ENCODE measurements at places on chromosomes 2 and 18.

DNA sequence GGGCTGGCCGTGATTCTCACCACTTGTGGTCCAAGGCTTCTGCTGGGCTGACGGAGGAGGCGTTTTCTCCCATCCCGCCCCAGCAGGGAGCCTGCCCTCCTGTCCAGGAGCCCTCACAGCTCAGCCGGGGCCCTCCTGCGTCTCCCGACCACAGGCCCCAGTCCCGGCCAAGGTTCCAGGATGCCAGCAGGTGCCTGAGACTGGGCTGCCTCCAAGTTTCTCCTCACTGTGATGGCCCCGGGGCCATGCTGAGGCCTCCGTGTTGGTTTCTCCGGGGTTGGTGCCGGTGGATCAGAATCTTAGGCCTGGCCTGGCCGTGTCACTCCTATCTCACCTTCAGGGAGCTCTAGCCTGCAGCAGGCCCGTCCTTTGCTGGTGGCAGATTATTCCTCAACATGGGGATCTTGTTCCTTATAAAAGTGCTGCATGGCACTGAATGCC, 5.9 kb downstream of the KCNG2 start:
- no peak for DNase-seq

DNA sequence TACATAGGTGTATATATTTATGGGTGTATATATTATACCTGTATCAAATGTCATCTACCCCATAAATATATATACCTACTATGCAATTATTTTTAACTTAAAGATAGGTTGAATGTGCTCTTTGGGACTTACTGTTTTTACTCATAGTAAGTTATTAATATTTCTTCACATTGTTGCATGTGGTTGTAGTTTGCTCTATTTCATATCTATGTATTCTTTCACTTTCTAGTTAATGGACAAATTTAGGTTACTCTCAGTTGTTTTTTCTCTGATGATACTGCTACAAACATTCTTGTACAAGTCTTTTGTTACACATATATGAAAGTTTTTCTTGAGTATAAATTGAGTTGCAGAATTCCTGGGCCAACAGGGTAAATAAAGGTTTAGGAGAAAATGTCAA, 601.8 kb upstream of the ID2 start:
- DNase-seq: no peak

DNA sequence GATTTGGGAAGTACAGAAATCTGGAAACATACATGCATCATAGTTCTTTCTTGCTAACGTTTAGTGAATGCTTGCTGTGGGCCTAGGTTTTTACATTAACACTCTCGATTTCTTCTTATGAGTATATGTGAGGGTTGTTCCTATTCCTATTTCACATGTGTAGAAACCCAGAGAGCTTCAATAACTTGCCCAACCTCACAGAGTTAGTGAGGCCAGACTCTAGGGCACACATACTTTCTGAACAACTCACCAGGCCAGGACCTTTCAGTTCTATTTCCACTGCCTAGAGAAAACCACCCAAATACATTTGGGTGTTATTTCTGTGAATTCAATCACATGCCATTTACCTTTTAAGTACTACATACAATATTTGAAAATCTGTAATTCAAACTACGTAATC, 8.2 kb upstream of the KCTD1 start:
- no peak for DNase-seq

GRCh38 chr2:57615855-57616556, 430.6 kb upstream of the VRK2 start:
- DNase-seq: no peak

GRCh38 chr2:237383991-237384671, 29.8 kb downstream of the COL6A3 start:
- peak; percentile 73 for DNase-seq

GRCh38 chr2:12421046-12421445, 295.7 kb upstream of the TRIB2 start:
- no peak for DNase-seq

DNA sequence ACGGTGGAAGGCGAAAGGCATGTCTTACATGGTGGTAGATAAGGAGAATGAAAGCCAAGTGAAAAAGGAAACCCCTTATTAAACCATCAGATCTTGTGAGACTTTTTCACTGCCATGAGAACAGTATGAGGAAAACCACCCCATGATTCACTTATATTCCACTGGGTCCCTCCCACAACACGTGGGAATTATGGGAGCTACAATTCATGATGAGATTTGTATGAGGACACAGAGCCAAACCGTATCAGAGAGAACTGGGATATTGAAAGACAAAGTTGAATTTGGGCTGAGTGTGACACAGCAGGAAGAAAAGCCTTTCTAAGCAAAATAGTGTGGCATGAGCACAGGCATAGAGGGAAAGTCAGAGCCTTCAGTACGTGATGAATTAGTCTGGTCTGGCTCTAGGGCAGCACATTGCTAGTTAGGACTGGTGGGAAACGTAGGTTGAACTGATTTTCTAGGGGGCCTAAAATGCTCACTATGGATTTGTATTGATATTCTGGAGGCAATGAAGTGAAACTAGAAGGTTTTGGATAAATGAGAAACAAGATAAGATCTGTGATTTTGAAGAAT, 84.8 kb upstream of the RND3 start:
- DNase-seq: no peak

GRCh38 chr2:237691029-237691907, 63.9 kb downstream of the LRRFIP1 start:
- DNase-seq: no peak

GRCh38 chr2:177324797-177325196, 60.3 kb upstream of the NFE2L2 start:
- DNase-seq: no peak

- no peak for DNase-seq
Measured at GRCh38 chr2:170587117-170587516, 128.0 kb upstream of the SP5 start.

DNA sequence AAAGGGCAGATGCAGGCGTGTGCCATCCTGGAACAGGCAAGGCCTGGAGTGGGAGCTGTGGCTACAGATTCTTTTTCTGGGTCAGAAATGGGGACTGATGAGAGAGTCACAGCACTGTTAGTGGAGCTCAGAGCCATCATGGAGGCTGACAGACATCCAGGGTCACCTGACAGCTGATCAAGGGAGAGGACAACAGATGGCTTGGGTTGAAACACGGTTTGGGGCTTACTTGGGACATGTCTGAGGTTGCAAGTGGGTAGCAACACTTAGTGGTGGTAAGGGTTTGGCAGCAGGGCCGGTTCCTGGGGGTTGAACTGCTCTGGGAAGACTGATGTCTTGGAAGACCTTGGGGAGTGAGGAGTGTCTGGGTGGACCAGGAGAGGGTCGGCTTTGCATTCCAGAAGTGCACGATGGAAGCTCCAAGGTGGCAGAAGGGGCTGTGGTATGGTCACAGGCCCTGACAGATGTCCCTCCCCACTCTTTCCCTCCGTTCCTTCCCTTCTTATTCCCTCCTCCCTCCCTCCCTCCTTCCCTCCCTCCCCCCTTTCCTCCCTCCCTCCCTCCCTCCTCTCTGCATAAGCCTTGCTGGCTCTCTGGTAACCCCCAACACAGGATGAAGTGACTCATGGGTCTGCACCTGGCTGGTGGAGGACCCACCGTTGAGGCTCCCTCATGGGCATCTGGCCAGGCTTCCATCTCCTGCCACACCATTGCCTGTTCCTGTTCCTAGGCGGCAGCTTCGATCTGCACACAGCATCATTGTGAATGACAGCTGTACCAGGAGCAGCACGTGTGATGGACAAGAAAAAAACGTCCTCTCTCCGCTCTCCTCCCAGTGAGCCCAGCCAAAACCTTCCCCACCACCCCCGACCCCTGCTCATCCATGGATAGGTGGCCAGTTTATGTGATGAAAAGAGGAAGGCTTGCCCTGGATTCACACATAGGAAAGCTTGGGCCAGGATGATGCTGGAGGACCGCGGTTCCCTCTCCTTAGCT, 63.8 kb upstream of the RPL31 start:
- no peak for DNase-seq

Data from AG09309 (cell line).